Dermis microvascular lymphatic vessel endothelial cell (primary cell): ENCODE measurements at places on chromosomes 5 and 9. TPM values are rescaled to one million over a fixed set of nuclear protein-coding genes. Genes with fewer than 3 reads are reported as not detected.

DNA sequence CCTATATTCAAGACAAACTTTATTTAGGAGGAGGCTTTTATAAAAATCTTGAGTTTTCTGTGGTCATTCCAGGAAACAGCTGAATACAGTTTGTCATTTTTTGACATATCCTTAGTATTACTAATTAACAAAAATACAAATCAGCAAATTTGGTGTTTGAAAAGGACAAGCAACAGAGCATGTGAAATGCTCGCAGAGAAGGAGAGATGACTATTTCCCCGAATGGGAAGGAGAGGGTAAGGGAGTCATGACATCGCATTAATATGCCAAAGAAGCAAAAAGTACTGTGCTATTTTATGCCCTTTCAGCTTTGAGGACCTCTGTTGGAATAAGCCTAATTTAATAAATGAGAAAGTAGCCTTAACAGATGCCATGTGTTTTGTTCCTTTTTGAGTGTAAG is 1.8 kb downstream of the SMIM15 start:
- no peak for DNase-seq

- DNase-seq = no peak
These were observed 182.3 kb upstream of the MAP1B start for GRCh38 chr5:71924980-71925379.

DNA sequence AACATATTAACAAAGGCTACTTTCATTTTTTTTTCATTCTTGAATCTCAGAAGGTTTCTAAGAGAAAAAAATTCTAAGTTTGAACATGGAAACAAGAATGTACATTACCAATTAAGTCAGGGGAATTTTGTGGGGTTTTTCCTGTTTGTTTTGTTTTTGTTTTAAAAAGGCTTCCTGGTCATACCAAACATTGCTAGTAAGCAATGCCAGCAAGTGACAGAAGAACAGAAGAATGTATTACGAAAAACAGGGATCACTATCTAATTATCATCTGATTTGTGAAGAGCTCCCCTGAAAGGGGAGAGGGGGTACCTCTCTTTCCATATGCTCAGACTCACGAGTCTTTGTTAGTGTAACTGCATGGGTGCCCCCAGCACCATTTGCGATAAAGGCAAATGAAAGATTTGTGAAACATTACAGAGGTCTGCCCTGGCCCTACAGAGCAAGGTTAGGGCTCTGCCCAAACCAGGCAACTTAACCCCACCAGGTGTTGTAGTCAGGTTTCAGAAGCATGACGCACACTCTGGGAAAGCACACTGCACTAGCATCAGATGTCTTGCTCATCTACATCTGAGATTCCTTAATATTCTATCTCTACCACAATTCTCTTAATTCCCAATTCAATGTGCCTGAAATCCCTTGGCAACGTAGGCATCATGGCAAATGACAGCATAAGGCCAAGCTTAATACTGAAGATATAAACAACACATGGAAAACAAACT is 268.2 kb downstream of the MLLT3 start:
- no peak for DNase-seq

The KCNV2 gene
- not detected in 2 replicates for total RNA-seq

GRCh38 chr5:107808671-107809137 is 138.0 kb upstream of the EFNA5 start:
- no peak for DNase-seq

GRCh38 chr9:117454711-117455110 is 39.9 kb upstream of the ASTN2 start:
- DNase-seq = no peak

GRCh38 chr5:159412284-159413046 is 82.2 kb upstream of the IL12B start:
- peak; percentile 2 for DNase-seq

- no peak for DNase-seq
These were observed 258.0 kb downstream of the EBF1 start for GRCh38 chr5:158841481-158842276.

GRCh38 chr9:4508907-4509589 is 18.8 kb downstream of the SLC1A1 start:
- DNase-seq = no peak

GRCh38 chr9:123410281-123410910 is 54.4 kb downstream of the CRB2 start:
- no peak for DNase-seq

The SCGB3A1 gene
- total RNA-seq = 1.5 TPM in 2 replicates

DNA sequence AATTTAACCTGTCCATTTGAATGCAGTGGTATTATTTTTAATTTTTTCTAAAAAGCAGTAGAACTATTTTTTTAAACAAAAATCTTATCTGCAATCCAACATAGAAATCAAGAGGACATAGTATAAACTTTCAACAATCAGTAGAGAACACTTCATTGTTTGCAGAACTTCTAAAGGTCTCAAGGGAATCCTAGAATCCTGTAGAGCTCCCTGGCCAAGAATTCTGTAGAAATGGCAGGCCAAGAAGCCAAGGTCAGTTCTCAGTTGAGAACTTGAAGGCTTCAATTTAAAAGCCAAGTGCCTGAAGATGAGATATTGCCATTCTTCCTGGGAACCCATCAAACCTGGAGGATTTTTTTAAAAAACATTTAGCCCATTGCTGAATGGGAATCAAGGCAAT is 199.2 kb upstream of the KLF4 start:
- DNase-seq = no peak

GRCh38 chr9:91157883-91158282 is 203.8 kb downstream of the AUH start:
- DNase-seq = no peak

DNA sequence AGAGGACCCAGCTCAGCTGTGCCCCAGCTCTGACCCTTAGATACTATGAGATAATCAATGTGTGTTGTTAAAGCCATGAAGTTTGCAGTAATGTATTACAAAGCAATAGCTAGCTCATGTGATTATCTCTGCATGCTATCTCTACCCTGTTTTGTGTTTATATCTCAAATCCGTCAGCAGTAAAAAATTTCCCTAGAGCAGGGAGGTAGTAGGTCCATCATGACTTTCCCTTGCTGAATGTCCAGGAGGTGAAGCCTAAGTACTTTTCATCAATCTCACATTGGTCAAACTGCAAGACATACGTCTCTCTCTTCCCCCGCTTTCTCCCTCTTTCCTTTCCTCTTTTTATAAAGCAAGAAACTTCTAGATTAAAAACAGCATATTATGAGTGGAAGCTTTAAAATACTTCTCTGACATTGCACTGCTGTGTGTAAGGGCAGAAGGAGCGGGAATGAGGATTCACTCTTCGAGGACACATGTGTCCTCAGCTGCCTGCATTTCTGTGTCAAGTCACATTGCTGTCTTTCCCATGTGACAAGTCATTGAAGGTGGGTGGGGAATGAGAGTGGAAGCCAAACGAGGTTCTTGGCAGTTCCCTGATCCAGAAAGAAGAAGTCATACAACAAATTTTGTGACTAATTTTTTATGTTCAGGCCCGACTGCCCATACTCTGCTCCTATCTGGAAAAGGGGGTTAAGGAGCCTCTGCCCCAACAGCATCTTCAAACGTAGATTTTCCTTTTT is 93.1 kb upstream of the RETREG1 start:
- DNase-seq = no peak
